Activated CD4-positive, CD25-positive, alpha-beta regulatory T cell (primary cell): ENCODE measurements at places on chromosomes 13 and 19.

DNA sequence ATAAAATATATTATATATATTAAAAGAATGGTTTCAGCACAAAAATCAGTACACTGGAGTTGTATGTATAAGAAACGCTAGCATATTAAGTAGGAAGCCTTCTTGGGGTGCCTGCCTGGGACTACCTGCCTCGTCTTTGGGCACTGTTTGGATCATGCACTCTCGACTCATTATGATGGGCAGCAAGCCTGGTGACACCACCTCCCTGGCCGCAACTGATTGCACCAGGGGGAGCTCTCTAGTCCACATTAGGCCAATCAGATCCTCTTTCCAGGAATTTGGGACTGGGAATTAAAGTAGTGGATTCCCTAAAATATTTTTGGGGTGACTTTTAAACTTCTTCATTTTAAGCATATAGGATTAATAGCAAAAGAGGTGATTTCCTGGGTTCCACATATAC, 56.0 kb upstream of the RGCC start:
- DNase-seq: no peak

DNA sequence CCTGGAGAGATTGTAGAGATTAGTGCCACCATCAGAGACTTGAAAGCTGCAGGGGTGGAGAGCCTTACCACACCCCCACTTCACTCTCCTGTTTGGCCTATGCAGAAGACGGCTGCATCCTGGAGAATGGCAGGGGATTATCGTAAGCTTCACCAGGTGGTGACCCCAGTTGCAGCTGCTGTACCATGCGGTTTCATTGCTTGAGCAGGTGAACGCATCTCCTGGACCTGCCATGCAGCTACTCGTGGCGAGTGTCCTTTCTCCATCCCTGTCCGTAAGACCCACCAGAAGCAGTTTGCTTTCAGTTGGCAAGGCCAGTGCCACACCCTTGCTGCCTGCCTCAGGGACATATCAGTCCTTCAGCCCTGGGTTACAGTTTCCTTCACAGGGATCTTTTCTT, 21.2 kb downstream of the PPP5C start:
- DNase-seq: no peak

GRCh38 chr13:40442826-40443225, 223.6 kb downstream of the FOXO1 start:
- no peak for DNase-seq

GRCh38 chr19:56109226-56109625, 11.9 kb downstream of the ZNF787 start:
- no peak for DNase-seq

GRCh38 chr19:43779147-43779819, 1.5 kb downstream of the KCNN4 start:
- DNase-seq: no peak

DNA sequence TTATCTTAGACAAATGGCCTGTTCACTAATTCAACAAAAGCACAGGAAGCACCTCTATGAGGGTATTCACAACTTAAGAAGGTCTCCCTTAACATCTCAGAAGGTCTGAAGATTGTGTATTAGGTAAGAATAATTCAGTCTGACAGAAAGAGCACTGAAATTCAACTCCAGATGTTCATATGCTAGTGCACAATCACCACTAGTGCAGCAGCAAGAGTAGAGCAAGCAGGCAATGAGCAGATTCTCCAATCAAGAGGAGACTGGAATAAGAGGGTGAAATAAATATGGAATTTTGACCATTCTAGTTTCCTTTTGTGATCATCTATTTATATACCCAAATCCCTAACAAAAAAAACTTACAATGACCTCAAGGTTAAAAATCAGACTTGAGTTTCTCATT, 52.0 kb downstream of the MPHOSPH8 start:
- DNase-seq: no peak

- no peak for DNase-seq
Observed at GRCh38 chr13:41365631-41366030, 54.6 kb downstream of the NAA16 start.

GRCh38 chr19:15241259-15241910, 9.1 kb upstream of the EPHX3 start:
- DNase-seq: no peak

GRCh38 chr19:4042064-4042730, 24.5 kb downstream of the ZBTB7A start:
- no peak for DNase-seq

DNA sequence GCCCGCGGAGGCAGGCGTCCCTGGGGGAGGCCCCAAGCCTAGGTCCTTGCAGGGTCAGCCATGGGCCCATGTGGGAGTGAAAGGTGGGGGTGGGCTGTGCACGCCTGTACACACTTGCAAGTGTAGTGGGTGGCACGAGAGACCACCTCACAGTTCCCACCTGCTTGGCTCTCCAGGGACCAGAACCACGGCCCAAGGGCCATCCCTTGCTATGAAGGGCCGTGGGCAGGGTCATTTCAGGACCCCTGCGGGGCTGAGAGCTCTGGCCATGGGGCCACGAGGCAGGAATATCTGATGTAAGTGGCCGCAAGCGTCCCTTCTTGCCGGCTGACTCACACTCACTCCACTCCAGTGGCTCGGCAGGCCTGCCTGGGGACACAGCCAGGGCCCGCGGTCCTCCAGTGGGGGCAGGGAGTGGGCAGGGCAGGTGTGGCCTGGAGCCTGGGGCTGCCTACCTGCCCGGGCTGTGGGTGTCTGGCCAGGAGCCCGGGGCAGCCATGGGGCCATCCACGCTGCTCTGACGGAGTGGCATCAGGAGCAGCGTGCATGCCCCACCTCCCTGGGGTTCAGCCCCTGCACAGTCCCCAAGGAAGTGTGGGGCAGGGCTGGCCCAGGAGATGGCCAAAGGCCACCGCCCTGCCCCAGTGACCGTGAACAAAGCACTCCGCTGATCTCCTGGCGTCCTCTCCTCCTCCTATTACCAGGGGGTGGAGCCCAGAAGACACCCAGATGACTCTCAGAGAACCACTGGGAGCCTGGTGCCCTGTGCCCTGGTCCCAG, 8.6 kb upstream of the MKNK2 start:
- no peak for DNase-seq

GRCh38 chr13:72745260-72745659, 17.5 kb downstream of the BORA start:
- DNase-seq: no peak

- no peak for DNase-seq
Observed at GRCh38 chr19:27714857-27715256, 1498.1 kb downstream of the UQCRFS1 start.

DNA sequence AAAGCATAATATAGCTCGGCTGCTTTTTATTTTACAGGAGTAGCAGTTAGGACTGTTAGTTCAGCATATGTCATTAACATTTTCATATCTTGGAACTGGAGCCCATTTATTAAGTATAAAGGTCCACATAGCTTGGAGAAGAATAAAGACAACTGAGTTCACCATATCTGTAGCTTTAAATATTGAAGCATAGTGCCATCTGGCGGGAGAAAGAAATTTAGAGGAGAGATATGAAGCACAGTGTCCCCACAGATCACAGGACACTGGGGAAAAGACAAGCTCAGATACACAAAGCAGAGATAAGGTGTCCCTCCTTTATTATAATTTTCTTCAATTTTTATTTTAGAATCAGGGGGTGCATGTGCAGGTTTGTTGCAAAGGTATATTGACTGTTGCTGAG, 104.7 kb upstream of the FREM2 start:
- no peak for DNase-seq

GRCh38 chr13:68066879-68067513, 836.9 kb upstream of the PCDH9 start:
- no peak for DNase-seq

DNA sequence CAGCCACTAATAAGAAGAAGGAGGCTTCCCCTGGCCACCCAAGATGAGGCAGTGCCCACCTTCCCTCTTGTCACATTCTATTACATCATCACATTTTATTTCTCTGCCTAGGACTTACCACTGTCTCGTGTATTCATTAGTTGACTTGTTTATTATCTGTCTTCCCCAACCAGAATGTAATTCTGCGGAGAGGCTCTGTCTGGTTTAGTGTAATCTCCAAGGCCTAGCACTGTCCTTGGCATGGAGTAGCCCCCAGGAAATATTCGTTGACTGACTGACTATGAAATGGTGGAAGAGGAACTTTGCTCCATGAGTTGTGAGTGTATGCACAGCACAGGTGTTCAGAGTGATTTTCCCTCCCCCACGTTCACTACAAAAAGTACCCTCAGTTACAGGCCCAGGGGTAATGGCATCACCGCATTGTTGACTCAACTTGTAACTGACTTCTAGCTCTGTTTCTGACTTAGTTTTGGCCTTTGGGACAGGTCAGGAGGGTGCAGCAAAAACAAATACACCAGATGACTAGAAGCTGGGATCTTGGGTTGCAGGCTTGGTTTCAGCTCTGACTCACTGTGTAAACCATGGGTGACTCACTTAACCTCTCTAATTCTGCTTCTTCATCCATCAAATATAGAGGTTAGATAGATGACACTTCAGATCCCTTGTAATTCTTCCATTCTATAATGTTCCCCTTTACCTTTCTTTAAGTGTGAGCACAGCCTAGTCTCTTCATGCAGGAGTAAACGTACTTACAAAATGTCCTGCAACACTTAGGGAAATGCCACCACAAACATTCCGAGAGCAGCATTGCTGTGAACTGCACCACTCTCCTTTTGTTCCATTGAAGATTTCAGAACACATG, 229.7 kb downstream of the KCNRG start:
- no peak for DNase-seq

GRCh38 chr13:45119469-45119990, 780 bp upstream of the GTF2F2 start:
- peak; percentile 11 for DNase-seq

DNA sequence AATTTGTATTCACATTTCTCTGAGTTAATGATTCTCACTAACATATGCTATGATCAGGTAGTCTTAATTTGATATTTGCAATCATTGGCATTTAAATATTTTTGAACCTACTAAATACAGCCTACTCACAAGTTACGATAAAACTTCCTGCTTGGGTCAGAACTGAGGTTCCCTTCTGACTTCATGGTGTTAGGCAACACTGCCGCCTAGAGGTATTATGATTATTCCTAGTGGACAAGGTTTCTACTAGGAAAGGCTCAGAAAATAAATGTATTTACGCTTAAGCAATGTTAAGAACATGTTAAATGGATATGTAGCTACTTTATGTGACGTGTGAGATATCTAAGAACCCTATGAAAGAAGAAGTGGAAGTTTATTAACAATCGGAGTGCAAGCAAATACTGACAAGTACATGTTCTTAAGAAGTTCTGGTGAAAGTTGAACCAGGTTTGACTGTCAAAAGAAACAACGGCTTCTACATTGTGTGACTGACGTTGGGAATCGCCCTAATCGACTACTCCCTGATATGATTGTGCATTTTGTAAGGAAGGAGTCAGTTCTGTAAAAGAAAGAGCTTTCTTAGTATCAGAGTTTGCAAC, 1395.8 kb downstream of the SLITRK5 start:
- no peak for DNase-seq

DNA sequence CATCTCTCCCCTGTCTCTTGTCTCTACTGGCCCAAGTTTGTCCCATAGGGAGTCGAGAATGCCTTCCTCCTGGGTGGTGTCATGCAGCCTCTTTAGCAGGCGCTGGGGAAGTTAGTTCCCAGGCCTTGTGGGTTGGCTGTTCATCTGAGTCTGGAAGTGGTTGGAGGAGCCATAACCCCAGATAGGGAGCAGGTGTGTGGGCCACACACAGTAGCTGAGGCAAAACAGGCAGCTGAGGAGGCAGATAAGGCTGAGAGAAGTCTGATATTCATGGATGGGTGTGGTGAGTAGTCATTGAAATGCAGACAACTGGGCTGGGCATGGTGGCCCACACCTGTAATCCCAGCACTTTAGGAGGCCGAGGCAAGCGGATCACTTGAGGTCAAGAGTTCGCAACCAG, 40.9 kb upstream of the KPNA3 start:
- DNase-seq: no peak

- DNase-seq: no peak
Observed at GRCh38 chr13:35984776-35985453, 146.3 kb downstream of the DCLK1 start.

GRCh38 chr19:57818378-57818777, 3.7 kb upstream of the ZNF552 start:
- DNase-seq: no peak

DNA sequence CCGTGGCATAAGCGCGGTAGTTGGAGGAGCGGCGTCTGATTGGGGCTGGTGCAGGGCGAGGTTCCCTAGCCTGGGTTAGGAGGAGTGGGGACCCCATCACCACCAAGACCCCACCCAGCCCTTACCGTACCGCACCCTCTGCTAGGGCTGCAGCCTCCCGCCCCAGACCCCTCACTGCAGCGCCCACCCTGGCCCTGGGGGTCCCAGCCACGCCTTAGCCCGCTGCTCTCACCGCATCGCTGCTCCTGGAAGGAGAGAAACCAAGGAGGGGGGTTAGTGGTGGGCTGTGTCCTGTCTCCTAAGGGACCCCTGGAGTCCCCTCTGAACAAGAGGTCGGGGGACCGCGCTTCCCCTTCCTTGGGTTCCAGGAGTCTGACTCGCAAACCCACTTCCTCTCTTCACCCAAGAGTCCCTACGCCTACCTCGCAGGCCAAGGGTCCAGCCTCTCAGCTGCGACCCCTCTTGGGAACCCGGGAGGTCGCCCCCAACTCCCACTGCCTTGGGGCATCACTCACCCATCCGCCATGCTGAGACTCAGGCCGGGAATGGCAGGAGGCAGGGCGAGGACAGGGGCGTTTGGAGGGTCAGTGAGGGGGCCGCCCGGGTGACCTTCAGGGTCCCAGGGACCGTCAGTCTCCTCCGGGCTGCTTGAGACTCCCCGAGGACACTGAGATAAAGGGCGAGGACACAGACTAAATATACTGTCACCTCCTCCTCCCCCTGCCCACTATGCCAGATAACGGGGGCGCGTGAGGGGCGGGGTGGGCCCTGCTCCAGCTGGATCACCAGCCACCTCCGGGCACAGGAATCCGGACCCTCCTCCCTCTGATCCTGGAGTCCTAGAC, at the start of gene TNNI3:
TNNI3 (minus strand) TSS at position 669 of the 845 bp plus-strand sequence; CDS start at position 526, 143 bp downstream.
- DNase-seq: no peak

GRCh38 chr13:104085611-104086010, 1019.4 kb upstream of the SLC10A2 start:
- no peak for DNase-seq

DNA sequence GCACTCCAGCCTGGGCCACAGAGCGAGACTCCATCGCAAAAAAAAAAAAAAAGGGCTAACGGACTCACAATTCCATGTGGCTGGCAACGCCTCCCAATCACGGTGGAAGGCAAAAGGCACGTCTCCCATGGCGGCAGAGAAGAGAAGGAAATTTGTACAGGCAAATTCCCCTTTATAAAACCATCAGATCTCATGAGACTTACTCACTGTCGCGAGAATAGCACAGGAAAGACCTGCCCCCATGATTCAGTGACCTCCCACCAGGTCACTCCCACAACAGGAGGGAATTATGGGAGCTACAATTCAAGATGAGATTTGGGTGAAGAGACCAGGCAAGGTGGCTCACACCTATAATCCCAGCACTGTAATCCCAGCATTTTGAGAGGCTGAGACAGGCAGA, 18.7 kb upstream of the NMRK2 start:
- DNase-seq: no peak

GRCh38 chr19:50912727-50913716, 1.8 kb upstream of the KLK4 start:
- no peak for DNase-seq

DNA sequence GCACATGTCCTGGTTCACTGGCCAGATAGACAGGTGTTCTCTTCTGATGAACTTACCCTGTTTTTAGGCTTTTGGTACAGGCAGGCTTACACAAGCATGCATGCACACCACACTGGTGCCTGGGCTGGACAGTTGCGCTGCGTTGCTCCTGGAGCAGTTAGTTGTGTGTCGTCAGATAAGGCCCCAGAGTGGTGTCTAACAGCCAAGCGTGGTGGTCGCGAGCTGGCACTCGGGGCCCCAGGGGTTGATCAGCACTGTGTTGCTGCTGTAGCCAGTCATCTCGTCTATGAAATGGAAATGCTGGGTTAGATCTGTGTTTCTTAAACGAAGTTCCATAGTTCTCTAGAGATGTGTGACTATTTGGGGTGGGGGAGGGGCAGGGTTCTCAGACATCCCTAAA, 24.6 kb upstream of the TEX29 start:
- no peak for DNase-seq
